ENCODE measurements at places on chromosomes 4 and X.

- peak; percentile 66 for DNase-seq
Observed at GRCh38 chr4:56530269-56531148, 24.9 kb downstream of the ARL9 start.

GRCh38 chrX:149259241-149259640 is 245.9 kb downstream of the IDS start:
- DNase-seq: no peak

DNA sequence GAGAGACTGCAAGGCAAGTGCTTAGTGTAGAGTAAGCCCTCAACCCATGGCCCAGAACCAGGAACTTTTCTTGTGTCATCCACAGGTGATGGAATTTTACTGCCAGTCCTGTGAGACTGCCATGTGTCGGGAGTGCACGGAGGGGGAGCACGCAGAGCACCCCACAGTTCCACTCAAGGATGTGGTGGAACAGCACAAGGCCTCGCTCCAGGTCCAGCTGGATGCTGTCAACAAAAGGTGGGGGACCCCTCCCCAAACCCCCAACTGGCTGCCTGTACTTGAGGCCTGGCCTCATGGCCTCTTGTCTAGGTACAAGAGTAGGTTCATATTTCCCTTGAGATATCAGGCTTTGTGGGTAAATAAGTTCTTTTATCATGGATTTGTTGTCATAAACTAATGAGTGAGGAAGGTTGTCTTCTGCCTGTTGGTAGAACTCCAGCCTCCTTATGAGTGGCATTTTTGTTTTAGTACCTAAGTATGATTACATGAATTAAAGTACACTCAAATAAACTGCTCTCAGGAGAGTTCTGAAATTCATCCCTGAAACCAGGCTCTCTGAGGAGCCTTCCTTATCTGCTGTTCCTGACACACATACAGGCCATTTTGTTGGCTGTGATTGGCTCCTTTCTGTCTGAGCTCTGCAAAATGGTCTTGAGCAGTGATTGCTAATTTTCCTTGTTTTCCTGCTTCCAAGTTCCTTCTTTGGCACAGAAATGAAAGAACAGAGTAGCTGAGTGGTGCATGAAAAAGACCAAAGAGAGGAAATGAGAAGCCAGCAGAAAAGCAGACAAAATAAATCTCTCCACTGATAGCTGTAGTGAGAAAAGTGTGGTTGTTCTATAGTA is 51.4 kb upstream of the MND1 start:
- no peak for DNase-seq

- no peak for DNase-seq
Observed at GRCh38 chr4:38290366-38290765, 330.2 kb downstream of the PTTG2 start.

DNA sequence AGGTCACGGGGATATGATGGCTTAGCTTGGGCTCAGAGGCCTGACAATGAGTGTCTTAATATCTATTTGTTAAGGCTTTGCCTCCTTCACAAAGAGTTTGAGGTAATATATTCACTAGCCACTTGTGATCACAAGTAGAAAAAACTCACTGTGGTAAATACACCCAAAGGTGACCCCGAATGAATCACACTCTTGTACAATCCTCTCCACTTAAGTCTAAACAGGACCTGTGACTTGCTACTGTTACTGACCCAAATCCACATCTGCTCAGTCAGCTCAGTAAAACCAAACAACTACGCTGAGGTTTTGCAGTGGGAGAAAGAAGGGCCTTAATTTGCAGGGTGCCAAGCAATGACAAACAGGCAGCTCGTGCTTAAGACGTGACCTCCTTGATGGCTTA is 223.8 kb upstream of the MAGEC2 start:
- DNase-seq: no peak

- DNase-seq: no peak
Observed at GRCh38 chr4:25524663-25525062, 131.0 kb upstream of the SLC34A2 start.

DNA sequence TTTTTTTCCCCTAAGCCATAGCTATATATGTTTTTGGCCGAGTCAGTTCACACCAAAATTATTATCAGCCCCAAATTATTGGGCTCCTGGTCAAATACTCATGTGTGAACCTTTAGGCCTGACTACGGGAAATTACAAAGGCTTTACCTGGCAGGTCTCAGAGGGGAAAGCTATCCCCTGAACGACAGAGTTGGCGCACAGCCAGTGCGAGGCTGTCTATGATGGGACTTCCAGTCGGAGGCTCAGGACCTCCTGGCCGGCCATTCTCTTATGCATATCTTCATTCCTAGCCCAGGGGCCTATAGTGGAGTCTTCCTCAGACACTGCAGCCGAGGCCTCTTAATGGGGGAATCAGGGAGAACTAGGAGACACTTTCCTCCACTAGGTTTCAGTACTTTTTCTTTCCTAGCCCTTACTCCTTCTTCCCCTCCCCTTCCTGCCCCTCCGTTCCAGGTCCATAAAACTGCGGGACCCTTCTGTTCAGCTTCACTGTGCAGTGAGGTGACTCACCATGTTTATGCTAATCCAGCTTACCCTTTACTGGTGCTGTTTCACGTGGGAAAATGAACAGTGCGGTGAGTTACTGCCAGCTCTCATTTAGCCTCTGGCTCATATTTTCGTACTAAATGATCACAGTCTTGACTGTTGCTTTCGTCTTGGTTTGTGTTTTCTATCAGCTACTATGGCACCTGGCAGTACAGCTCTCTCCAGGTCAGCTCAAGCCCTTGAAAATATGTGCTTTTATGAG is 533.9 kb downstream of the FSTL5 start:
- DNase-seq: no peak

GRCh38 chr4:141573678-141574077 is 62.7 kb upstream of the IL15 start:
- DNase-seq: no peak

DNA sequence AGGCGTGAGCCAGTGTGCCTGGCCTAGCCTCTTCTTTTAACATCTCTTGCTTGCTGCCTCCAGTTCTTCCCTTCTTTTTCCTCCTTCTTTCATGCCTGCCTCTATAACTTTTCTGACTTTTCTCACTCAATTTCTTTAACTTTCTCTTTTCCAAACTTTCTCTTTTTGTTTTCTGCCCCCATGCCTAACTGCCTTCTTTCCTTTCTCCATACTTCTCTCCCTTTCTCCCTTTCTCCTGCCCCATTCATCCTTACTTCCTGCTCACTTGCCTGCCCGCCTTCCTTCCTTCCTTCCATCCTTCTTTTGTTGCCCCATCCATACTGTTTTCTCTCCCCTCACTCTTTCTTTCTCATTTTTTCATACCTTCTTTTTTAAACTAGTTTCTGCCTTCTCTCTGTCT is 105.2 kb downstream of the RBMX2 start:
- DNase-seq: no peak

DNA sequence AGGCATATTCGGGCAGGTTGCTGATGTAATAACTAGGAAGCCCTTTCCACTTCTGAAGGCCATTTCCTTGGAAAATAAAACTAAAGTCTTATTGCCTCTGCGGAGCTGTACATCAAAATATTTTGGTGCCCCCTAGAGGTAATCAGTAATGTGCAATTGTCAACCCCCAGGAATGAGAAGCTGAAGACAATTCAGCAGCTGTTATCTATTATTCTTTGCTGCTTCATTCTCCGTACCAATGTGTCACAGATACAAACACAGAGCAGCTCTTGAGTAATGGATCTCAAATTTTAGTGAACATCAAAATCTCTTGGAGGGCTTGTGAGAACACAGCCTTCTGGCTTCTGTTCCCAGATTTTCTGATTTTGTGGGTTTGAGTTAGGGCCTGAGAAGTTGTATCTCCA is 3.5 kb upstream of the SLIT2 start:
- DNase-seq: peak; percentile 34

- no peak for DNase-seq
Observed at GRCh38 chr4:85732124-85732523, 257.2 kb downstream of the ARHGAP24 start.

- no peak for DNase-seq
Observed at GRCh38 chr4:140691369-140691768, 64.8 kb downstream of the TBC1D9 start.

DNA sequence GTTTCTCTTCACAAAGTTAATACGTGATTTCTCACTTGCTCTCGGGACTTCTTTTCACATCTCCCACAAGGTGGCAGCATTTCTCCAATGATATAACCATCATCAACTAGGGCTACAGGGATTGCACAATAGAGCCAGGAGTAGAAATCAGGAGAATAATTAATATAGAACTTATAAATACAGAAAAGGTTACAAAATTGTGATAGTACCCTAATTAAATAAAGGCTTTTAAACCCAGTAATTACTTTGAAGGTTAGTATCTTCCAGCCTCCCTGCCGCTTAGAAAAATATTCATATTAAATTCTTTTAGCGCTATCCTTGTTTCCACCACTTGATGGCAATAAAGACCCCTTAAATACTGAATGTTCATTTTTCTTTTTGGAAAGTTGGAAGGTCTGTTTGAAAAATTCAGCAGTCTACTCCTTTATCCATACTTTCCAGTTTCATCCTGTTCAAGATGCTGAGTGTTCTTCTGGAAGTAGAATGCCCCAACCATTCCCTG is 65.8 kb downstream of the RASGEF1B start:
- peak; percentile 83 for DNase-seq

GRCh38 chrX:119638725-119639471 is 32.7 kb upstream of the NKRF start:
- DNase-seq: peak; percentile 75

DNA sequence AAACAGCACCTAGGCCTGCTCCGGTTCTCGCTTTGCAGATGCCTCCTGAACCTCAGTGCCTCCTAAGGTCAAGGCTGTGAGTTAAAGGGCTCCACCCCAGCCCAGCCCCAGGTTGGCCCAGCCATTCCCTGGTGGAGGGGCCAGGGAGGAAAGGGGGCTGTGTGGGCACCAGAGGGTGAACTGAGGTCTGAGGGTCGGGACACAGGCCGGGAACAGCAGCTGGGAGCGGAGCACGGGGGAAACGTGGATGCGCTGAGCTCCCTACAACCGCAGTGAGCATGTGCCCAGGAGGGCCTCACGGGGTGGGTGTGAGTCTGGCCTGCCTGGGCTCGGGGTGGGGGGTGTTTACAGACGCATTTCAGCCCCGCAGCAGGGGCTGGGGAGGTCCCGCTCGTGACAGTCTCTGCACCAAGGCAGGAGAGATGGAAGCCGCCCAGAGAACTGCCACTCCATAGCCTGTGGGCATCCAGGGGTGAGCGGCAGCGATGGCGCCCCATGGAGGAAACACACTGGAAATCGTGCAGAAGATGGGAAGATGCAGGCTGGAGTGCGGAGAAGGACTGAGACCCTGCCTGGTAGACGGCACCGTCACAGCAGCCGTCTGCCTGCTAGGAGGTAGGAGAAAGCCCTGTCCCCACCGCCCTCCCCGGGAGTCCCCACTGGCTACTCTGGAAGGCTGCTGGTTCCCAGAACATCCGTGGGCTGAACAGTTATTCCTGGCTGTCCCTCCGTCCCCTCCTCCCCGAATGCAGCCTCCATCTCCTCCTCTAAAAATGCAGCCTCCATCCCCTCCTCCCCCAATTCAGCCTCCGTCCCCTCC is 9.9 kb upstream of the SLC25A6 start:
- DNase-seq: no peak

GRCh38 chr4:42750856-42751255 is 94.0 kb upstream of the ATP8A1 start:
- no peak for DNase-seq

- DNase-seq: no peak
Observed at GRCh38 chr4:181688432-181688831, 554.8 kb upstream of the TENM3 start.

DNA sequence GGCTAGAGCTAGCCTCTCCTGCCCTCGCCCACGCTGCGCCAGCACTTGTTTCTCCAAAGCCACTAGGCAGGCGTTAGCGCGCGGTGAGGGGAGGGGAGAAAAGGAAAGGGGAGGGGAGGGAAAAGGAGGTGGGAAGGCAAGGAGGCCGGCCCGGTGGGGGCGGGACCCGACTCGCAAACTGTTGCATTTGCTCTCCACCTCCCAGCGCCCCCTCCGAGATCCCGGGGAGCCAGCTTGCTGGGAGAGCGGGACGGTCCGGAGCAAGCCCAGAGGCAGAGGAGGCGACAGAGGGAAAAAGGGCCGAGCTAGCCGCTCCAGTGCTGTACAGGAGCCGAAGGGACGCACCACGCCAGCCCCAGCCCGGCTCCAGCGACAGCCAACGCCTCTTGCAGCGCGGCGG is at the start of gene AR:
Gene AR, plus strand, starts transcription at position 204 of the 400 bp plus-strand sequence. CDS start 1,126 bp downstream, outside the sequence.
- DNase-seq: peak; percentile 27

DNA sequence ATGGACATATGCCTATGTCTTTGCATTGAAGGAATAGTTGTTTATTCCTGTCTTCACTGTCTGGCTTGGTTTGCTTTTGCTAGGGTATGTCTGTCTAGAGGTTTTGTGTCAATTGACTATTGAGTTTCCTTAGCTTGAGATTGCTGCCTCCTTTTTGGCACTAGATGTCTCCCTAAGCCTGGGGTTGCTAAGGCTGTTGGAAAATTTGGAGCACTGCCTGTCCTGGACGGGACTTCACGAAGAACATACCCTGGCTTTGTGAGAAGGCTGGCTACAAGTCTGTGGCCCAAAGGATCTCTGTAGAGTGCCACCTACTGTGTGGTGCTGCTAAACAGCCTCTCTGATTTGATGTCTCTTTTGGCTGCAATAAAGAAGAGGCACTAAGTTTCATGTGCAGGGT is 183.8 kb upstream of the NUDT10 start:
- no peak for DNase-seq

GRCh38 chr4:147864607-147865006 is 132.7 kb downstream of the ARHGAP10 start:
- no peak for DNase-seq

DNA sequence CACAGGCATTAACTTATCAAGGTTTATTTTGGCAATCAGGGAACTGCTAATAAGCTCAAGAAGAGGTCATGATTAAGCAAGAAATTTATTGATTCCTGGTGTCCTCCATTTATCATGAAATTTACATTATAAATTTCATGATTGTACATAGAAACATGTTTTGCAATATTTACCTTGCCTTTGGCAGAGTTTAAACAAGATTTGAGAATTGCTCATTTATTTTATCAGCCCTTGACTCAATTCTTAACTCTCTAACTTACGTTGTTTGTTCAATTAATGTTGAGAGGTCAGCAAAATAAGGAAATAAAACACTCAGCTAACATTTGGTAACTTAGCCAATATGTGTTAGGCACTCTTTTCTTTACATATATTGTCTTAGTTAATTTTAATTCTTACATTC is 286.6 kb downstream of the SLC7A11 start:
- no peak for DNase-seq

GRCh38 chrX:6678313-6678712 is 143.4 kb upstream of the VCX3A start:
- DNase-seq: no peak

DNA sequence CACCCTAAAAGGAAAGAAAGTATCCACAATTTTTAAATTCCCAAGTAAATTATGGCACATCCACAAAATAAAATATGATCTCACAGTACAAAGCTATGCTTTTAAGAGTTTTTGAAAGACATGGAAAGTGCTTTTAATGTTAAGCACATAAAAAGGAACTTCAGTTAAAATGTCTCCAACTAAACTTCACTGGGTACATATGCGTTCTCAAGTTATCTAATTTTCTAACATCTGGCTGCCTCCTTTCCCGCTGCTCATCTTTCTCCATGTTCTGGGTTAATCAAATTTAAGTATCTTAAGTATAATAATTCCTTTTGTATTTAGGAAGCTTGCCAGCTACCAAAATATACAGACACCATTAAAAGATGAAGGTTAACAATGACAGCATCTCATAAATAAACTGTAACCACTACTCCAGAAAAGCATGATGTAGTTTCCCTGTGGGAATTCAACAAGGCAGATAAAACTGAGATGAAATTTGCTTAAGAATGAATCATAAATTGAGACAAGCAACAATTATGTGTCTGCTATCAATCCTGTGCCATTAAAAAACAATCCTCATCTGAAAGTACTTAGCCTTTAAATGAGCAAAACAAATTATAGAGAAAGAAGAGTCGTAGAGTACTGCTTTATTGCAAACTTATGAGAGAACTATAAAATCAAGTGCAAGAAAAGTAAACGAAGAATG is 25.1 kb downstream of the PRSS12 start:
- DNase-seq: no peak

Data from inflammatory macrophage (primary cell).